ENCODE measurements at places on chromosomes 11 and 22. TPM values are rescaled to one million over a fixed set of nuclear protein-coding genes. Genes with fewer than 3 reads are reported as not detected.
A peak's percentile ranks its signal among the peaks of the same experiment; 100 is the strongest.

The SLC43A3 gene
- 95.6 TPM for total RNA-seq

The DEPDC7 gene
- 1.7 TPM for total RNA-seq

- DNase-seq = no peak
- no peaks in the 10 kb centered on the region for H3K27me3 ChIP-seq
- no peaks in the 10 kb centered on the region for H3K36me3 ChIP-seq
- peak overlapping the region; percentile 33 for H3K27ac ChIP-seq
- no peak overlapping the region for H3K4me3 ChIP-seq
Measured at GRCh38 chr11:67366961-67367760, 6.2 kb downstream of the CLCF1 start.

- DNase-seq = no peak
- H3K36me3 ChIP-seq = peaks cover 60% of the 10 kb centered on the region
- H3K4me1 ChIP-seq = peaks cover 84% of the 10 kb centered on the region
- no peak overlapping the region for H3K4me3 ChIP-seq
- peak overlapping the region; percentile 64 for H3K27ac ChIP-seq
- no peaks in the 10 kb centered on the region for H3K27me3 ChIP-seq
Measured at GRCh38 chr11:128465946-128466705, 121.2 kb downstream of the ETS1 start.

The SULT4A1 gene
- not detected for total RNA-seq

GRCh38 chr11:27111896-27112295 lies 71.3 kb downstream of the BBOX1 start:
- no peaks in the 10 kb centered on the region for H3K27me3 ChIP-seq
- H3K27ac ChIP-seq = no peak overlapping the region
- H3K4me1 ChIP-seq = no peaks in the 10 kb centered on the region
- H3K36me3 ChIP-seq = no peaks in the 10 kb centered on the region
- no peak for DNase-seq
- no peak overlapping the region for H3K4me3 ChIP-seq

The TNNT3 gene
- total RNA-seq = 3.0 TPM

GRCh38 chr11:126716456-126717083 lies 284.0 kb downstream of the KIRREL3 start:
- peak; percentile 33 for DNase-seq
- H3K27me3 ChIP-seq = no peaks in the 10 kb centered on the region
- H3K27ac ChIP-seq = no peak overlapping the region
- no peaks in the 10 kb centered on the region for H3K36me3 ChIP-seq

DNA sequence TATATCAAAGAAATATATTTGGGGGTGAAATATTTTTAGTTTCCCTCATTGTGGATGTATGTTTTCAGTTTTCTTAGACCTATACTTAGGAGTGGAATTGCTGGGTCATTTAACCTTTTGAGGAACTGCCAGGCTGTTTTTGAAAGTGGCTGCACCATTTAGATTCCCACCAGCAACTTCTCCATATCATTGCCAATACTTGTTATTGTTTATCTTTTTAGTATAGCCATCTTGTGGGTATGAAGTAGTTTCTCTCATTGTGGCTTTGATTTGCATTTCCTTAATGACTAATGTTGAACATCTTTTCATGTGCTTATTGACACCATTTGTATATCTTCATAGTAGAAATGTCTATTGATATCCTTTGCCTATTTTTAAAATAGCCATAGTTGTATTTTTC lies 62.1 kb upstream of the B3GNT6 start:
- peaks cover 10% of the 10 kb centered on the region for H3K36me3 ChIP-seq
- H3K4me3 ChIP-seq = no peak overlapping the region
- H3K27ac ChIP-seq = no peak overlapping the region
- no peaks in the 10 kb centered on the region for H3K4me1 ChIP-seq
- no peaks in the 10 kb centered on the region for H3K27me3 ChIP-seq

The PGM2L1 gene
- 6.8 TPM for total RNA-seq

- H3K36me3 ChIP-seq = no peaks in the 10 kb centered on the region
- no peak for DNase-seq
- no peaks in the 10 kb centered on the region for H3K27me3 ChIP-seq
Measured at GRCh38 chr11:6438979-6439571, 1.7 kb downstream of the HPX start.

DNA sequence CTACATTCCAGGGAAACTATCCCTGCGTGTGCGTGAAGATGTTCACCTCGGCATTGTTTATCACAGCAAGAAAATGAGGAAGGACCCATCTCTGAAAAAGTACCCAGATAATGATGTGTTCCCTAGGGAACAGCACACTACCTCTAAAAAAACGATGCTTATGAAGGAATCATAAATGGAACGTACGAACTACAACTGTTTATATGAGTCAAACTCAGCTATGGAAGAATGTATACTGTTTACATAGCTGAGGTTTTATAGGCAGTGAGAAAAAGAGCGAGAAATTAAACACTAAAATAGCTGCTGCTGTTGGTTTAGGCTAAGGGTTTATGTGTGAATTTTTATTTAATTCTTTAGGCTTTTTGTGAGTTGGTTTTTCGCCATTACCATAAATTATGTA lies 48.9 kb downstream of the APOL1 start:
- peaks cover 10% of the 10 kb centered on the region for H3K36me3 ChIP-seq
- no peak for DNase-seq
- H3K27ac ChIP-seq = peak overlapping the region; percentile 28

DNA sequence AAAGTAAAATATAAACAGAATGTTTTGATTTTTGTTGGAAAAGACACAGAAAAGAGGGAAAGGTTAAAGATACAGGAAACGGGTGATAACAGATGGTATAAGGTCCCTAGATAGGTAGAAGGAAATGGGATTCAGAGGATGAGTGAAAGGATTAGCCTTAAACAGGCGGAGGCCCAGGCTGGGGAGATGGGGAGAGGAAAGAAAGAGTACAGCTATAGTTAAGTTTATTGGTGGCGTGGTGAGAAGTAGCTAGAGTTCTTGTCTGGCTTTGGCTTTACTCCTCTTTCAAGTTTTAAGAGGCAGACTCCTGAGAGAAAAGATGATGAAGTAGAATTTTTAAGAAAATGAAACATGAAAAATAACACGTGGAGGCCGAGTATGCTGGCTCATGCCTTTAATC lies 13.7 kb downstream of the ZBTB44 start:
- H3K27me3 ChIP-seq = no peaks in the 10 kb centered on the region
- no peak overlapping the region for H3K27ac ChIP-seq
- H3K4me3 ChIP-seq = no peak overlapping the region
- H3K4me1 ChIP-seq = peaks cover 11% of the 10 kb centered on the region
- H3K36me3 ChIP-seq = peaks cover 3% of the 10 kb centered on the region

- DNase-seq = no peak
- no peaks in the 10 kb centered on the region for H3K4me1 ChIP-seq
Measured at GRCh38 chr11:85483861-85484260, 143.3 kb downstream of the DLG2 start.

- DNase-seq = no peak
- H3K4me1 ChIP-seq = no peaks in the 10 kb centered on the region
Measured at GRCh38 chr11:84922836-84923235, 704.3 kb downstream of the DLG2 start.

DNA sequence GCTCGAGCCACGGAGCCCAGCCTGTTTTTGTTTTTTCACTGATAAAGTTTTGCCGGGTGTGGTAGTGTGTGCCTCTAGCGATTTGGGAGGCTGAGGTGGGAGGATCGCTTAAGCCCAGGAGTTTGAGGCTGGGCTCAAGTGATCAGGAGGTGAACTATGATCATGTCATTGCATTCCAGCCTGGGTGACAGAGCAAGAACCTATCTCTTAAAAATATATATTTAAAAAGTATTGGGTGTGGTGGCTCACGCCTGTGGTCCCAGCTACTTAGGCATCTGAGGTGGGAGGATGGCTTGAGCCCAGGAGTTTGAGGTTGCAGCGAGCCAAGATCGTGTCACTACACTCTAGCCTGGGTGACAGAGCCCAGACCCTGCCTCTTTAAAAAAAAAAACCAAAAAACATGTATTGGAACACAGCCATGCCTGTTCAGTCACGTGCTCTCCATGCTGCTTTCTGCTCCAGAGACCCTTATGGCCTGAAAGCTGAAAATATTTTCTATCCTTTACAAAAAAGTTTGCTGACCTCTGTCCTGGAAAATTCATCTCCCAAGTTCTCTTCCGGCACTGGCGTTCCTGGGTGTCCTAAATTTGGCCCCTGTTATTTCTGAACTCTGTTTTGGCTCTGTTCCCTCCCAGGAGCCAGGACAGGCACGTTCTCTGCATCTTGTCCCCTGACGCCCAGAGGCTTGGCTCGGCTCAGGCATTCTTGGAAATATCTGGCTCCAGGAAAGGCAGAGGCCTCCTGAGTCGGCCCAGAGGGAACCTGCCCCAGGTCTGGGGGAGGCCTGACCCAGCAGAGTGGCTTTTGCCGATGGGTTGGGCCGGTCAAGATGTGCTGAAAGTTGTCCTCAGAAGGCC lies 61.3 kb upstream of the PPP6R3 start:
- H3K36me3 ChIP-seq = peaks cover 10% of the 10 kb centered on the region
- peak; percentile 68 for DNase-seq
- H3K4me1 ChIP-seq = peaks cover 25% of the 10 kb centered on the region
- no peak overlapping the region for H3K4me3 ChIP-seq
- peak overlapping the region; percentile 23 for H3K27ac ChIP-seq

GRCh38 chr22:21845558-21846453 lies 21.6 kb downstream of the MAPK1 start:
- no peaks in the 10 kb centered on the region for H3K27me3 ChIP-seq
- H3K27ac ChIP-seq = peak overlapping the region; percentile 33
- H3K36me3 ChIP-seq = no peaks in the 10 kb centered on the region
- no peak for DNase-seq

GRCh38 chr22:19664406-19664805 lies 49.9 kb upstream of the SEPTIN5 start:
- DNase-seq = no peak
- no peaks in the 10 kb centered on the region for H3K36me3 ChIP-seq
- no peaks in the 10 kb centered on the region for H3K27me3 ChIP-seq
- H3K4me1 ChIP-seq = no peaks in the 10 kb centered on the region
- H3K27ac ChIP-seq = no peak overlapping the region
- no peak overlapping the region for H3K4me3 ChIP-seq

- DNase-seq = no peak
- H3K27ac ChIP-seq = no peak overlapping the region
Measured at GRCh38 chr11:44167046-44167445, 71.6 kb downstream of the EXT2 start.

The RIMBP3C gene
- 0.31 TPM for total RNA-seq

GRCh38 chr22:43880541-43880991 lies 11.2 kb downstream of the PNPLA5 start:
- peaks cover 72% of the 10 kb centered on the region for H3K27me3 ChIP-seq
- DNase-seq = no peak
- H3K4me3 ChIP-seq = no peak overlapping the region
- H3K4me1 ChIP-seq = no peaks in the 10 kb centered on the region

GRCh38 chr11:128687321-128687720 lies 6.6 kb upstream of the FLI1 start:
- no peak overlapping the region for H3K27ac ChIP-seq
- peak overlapping the region; percentile 34 for H3K4me3 ChIP-seq
- H3K4me1 ChIP-seq = peaks cover 67% of the 10 kb centered on the region
- H3K27me3 ChIP-seq = peaks cover 81% of the 10 kb centered on the region
- no peaks in the 10 kb centered on the region for H3K36me3 ChIP-seq

The GAS2 gene
- total RNA-seq = 2.1 TPM

The ESAM gene
- 116 TPM for total RNA-seq

The TSPAN32 gene
- 4.2 TPM for total RNA-seq

The MS4A1 gene
- 0.73 TPM for total RNA-seq

The PATE4 gene
- total RNA-seq = not detected

DNA sequence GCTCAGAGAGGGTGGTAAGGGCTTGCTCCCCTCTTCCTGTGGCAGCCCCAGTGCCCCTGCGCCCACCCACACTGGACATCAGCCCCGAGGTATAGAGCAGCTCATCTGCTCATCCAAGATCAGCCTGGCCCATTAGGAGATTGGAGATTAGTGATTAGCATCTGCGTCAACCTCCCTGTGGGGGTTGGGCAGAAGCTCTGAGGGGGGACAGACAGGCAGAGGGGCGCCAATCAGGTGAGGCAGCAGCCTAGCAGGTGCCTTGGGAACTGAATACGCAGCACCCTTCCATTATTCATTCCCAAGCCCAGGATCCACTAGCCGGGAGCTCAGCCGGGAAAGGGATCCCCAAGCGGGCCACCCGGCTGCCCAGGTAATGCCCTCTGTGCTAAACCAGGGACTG lies 11.0 kb downstream of the SMTN start:
- peaks cover 100% of the 10 kb centered on the region for H3K36me3 ChIP-seq
- H3K27me3 ChIP-seq = no peaks in the 10 kb centered on the region
- H3K4me3 ChIP-seq = no peak overlapping the region
- DNase-seq = no peak
- no peak overlapping the region for H3K27ac ChIP-seq

DNA sequence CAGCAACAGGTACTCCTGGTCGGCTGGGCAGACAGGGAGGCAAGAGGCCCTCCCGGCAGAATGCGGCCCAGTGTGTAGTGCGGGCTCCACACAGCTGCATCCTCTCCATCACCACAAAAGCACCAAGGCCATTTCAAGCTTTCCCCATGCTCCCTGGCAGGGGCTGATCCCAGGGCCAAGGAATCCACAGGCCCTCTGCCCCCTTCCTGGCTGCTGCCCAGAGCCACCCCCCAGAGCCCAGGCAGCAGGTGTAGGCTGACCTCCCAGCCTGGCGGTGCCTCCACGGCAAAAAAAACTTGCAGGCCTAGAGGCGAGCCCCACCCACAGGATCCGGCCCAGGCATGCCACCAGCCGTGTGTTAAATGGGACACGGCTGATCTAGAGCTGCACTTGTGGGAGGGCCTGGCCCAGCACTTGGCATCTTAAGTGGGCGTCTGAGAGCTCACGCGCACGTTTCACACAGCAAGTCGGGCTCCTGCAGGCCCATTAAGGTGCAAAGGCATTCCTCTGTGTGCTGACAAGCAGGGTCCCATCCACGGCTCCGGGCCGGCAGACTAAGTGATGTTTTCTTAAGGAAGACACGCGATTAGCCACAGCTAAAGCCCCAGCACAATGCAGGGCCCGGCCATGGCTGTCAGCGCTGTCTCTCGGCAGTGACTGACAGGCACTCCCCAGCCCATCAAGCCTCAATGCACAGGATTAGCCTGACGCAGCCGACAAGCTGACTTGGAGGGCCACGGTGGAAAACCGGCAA lies 19.8 kb upstream of the GNB1L start:
- peak overlapping the region; percentile 58 for H3K27ac ChIP-seq
- no peaks in the 10 kb centered on the region for H3K36me3 ChIP-seq
- H3K4me3 ChIP-seq = no peak overlapping the region

DNA sequence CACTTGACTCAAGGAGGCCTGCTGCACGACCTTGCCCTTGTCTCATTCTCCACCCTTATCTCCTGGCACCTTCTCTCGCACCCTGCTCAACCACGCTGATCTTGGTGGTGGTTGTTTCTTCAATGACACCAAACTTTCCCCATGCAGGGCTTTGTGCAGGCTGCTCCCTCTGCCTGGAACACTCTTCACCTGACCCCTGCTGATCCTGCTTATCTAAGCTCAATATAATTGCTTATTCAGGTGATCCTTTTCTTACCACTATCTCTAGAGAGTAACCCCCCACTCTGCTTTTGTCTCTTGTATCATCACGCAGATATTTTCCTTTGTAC lies 604.4 kb downstream of the BUD13 start:
- H3K4me1 ChIP-seq = no peaks in the 10 kb centered on the region
- no peak for DNase-seq
- H3K4me3 ChIP-seq = no peak overlapping the region
- H3K27me3 ChIP-seq = peaks cover 2% of the 10 kb centered on the region

Data from left lung (tissue), 14 donors.